HAP-1 (cell line): ENCODE measurements at places on chromosomes 7 and 10.

GRCh38 chr10:71383972-71384687 lies 12.6 kb upstream of the CDH23 start:
- DNase-seq: peak; percentile 89

DNA sequence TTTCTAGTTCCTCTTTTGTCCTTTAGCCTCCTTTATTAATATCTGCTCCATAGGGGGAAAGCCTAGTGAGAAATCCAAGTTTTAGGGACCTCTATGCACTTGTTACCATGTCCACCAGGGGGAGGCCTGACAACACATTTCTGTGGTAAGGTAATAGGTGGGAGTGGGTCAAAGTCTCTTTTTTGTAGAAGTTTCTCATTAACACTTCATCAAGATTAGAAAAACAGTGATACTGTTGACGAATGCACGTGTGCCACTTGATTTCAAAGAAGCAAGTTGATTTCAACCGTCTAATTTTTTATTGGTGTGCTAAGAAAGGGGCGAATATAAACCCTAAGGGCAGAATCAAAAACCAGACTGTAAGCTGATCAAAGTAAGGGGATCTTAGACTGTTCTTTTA lies 30.6 kb downstream of the CISD1 start:
- DNase-seq: peak; percentile 69

GRCh38 chr7:128424686-128425275 lies 15.0 kb upstream of the IMPDH1 start:
- DNase-seq: no peak

- no peak for DNase-seq
Observed at GRCh38 chr10:93757801-93758507, at the start of gene LGI1. TSS of gene LGI1 (plus strand) at chr10:93757936. CDS start at chr10:93758145, 209 bp downstream.

GRCh38 chr10:26997610-26998009 lies 102.7 kb downstream of the ANKRD26 start:
- no peak for DNase-seq

DNA sequence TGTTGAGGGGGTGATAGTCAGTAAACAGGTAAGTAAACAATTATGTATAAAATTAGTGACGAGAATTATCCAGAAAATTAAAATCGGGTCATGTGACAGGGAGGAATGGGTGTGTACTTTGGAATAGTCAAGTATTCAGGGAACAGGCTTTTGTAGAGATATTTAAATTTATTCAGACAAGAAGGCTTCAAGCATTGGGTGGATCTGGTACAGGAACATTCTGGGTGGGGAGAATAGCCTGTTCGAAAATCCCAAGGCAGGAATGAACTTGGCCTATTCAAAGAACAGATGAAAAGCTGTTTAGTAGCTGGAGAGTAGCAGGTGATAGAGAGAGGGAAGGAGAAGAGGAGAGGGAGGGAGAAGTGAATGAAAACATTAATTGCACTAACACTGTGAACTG lies 448.9 kb upstream of the FZD8 start:
- no peak for DNase-seq

DNA sequence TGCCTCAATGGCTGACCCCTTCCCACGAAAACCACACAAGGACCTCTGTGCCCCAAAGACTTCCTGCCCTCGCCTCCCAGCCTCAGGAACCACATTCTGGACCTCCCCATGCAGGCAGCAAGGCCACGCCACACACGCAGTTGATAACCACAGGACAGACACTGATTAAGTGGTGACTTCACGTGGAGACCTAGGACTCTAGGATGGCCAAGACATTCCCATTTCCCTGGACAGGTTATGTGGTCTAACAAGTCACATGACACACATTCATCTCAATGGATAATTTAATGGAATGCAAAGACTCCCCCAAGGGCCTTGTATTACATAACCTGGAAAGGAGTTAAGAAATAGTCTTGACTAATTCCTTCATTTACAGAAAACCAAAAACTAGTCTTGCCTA lies 110.2 kb downstream of the LARP4B start:
- no peak for DNase-seq

GRCh38 chr10:9596368-9596920 lies 1421.2 kb upstream of the CELF2 start:
- no peak for DNase-seq
